ENCODE measurements at places on chromosomes 2 and 18.

DNA sequence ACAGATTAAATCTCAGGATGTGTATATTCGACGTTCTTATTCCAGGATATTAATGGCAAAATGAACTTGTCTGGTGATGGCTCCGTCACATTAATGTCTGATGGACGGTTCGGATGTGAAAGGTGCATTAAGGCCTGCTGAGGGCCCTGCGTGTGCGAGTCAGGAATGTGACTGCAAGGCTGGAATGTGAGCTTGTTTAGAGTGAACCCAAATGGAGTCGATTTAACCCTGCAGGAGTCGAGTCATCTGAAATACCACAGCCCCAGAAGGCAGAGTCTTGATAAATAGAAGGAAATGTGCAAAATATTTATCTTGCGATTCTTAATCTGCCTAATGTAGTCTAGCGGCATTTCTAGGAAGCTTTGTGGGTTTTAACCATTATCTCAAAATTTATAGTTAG, 44.3 kb downstream of the RDH14 start:
- DNase-seq = no peak

DNA sequence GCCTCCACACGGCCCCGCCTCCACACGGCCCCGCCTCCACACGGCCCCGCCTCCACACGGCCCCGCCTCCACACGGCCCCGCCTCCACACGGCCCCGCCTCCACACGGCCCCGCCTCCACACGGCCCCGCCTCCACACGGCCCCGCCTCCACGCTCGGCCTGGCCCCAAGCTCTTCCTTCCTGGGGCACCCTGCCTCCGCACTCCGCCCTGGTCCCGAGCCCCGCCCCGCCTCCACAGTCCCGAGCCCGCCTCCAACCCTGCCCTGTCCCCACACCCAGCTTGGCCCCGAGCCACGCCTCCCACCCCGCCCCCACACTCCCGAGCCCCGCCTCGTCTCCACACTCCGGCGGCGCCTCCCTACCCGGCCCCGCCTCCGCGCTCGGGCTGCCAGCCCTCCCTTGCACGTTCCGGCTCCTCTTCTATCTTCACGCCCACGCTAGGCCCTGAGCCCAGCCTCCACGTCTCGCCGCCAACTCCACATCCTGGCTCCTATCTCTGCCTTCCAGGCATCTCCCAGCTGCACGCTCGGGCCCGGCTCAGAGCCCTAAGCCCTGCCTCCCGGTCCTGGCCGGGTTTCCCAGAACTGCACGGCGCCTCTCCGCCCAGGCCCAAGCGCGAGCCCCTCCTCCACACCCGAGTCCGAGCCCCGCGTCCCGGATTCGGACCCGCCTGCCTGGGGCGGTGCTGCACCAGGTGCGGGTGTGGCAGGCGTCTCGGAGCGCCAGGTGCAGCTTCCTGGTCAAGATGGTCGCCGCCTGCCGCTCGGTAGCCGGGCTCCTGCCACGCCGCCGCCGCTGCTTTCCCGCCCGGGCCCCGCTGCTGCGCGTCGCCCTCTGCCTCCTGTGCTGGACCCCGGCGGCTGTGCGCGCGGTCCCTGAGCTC, at the start of gene TMEM87B:
TMEM87B (plus strand) TSS at position 423 of the 883 bp plus-strand sequence; CDS start at position 746, 323 bp downstream.
- DNase-seq = peak; percentile 97

DNA sequence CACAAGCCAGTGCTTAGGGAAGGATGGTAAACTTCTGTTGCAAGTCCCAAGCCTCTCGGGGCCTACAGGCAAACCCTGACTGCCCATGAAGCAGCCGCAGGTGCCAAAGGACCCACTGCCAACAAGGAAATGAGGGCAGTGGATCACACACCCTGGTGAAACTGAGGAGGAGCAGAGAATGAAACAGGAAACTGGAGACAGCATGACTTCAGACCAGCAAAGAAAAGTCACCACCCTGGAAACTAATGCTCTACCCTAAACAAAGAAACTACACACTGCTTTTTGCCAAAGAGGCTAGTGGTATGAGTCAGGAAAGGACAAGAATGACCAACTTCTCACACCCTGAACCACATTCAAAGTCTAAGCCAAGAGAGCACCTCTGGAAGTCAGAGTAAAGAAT, 97.2 kb downstream of the MYO5B start:
- peak; percentile 11 for DNase-seq

DNA sequence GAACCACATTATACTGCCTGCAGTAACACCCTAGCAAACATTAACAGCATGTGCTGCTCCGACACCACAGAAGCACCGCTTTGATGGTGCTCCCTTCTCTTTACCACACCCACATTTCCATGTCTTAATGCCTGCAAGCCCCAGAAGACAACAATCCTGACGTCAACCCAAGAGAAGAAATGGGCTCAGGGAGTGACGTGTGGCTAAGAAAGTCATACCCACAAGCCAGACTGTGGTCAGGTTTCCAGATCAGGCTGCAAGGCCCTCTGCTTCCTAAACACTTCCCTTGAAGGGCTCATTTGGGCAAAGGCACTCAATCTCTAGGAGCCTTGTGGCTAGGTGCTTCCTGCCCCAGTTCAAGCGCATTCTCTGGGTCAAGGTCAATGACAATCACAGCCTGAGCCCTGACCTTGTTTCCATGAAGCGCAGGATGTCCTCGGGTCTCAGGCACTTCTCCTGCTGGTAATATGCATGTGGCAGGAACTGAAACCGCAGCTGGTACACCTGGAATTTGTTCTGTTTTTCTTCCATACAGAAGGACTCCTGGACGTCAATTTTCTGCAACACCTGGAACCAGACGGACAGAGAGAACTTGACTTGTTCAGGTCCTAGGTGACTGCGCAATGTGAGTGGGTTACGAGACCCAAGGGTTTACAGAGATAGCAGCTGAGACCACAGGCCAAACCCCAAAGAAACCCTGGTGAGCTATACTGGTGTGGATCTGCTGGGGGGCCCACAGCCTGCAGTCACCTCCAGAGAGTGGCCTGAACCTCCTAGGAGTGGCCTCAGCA, 67.2 kb downstream of the POLR1A start:
- DNase-seq = no peak

- peak; percentile 79 for DNase-seq
These were observed 262.4 kb downstream of the SS18 start for GRCh38 chr18:25827961-25828561.

DNA sequence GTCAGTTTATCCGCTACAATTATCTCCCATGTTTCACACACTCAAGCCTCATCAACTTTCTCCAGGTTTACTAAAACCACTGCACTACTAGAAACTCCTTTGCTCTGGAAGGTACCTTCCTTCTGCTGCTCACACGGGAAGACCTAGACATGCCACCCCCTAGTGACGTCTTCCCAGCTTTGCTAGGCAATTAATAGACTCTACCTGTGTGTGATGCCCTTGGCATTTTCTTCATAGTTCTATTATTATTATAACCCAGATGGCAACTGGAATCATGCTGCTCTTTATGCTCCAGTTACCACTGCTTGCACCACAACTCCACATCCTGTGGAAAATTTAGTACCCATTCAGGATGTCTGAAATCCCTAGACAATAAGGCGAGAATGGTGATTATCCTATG, 42.4 kb downstream of the CACNB4 start:
- no peak for DNase-seq

- DNase-seq = peak; percentile 13
These were observed 49.6 kb upstream of the SLC5A7 start for GRCh38 chr2:107936433-107937359.

GRCh38 chr2:69686813-69687212, 43.3 kb upstream of the AAK1 start:
- DNase-seq = no peak

GRCh38 chr18:75407468-75408437, 19.8 kb downstream of the SMIM21 start:
- no peak for DNase-seq

DNA sequence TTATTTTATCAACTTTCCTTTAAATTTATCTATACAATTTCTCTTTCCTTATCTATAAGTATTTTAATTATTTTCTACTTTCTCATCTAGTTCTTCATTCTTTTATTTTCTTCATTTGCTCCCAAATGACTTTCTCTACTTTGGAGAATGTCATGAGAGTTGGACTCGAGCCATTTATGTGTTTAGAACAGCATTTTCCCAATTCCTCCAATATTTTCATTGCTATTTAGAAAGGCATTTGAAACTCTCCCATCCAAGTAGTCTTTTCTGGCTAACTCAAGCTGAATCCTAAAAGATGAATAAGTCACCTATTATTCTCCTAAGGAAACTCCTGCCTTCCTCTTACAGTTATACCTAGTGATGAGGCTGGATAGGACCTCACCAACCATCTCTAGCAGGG, 15.8 kb upstream of the FEZ2 start:
- DNase-seq = no peak

GRCh38 chr2:64931246-64932115, 57.7 kb upstream of the SLC1A4 start:
- DNase-seq = no peak

GRCh38 chr2:51581636-51582267, 549.8 kb upstream of the NRXN1 start:
- DNase-seq = no peak

DNA sequence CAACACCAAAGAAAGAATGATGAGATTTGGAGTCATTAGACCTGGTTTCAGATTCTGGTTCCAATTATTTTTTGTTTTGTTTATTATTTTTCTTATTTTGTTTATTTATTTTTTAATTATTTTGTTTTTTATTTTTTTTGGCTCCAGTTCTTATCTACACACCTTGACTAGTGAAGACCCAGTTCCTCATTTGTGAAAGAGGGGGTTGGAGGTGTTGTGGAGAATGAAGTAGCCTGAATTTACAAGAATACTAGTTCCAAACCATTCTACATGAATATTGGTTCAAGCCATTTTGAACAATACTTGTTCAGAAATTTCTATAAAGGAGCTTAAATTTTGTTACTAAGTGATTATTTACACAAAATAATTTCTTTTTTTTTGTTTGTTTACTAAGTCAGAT, 6.9 kb upstream of the KCNJ13 start:
- no peak for DNase-seq

DNA sequence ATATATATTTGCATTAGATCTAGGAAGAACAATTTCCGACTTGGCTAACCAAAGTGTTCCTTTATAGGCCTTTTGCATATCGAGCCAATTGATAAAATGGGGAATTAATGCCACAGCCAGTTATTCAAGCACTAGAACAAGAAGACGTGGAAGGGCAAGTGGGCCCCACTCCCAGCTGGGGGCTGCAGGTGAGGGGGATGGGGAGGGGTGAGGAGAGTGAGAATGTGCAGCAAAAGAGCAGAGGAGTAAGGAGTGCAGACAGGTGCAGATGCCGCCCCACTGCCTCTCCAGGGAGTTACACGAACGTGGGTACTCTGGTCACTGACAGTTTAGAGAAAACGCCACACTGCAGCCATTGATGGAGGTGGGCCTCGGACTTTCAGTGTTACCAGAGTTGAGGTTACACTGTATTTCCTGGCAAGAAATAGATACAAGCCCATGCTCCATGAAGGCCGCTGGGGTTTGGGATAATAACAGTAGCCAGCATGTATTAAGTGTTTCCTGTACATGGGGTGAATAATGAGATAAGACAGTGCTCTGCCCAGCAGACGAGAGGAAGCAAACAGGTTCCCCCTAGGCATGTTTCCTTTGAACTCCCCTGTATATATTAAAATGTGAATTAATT, 40.9 kb downstream of the GORASP2 start:
- DNase-seq = no peak
